ENCODE measurements at places on chromosomes 6 and 20.

GRCh38 chr6:166635013-166635970, 8.2 kb upstream of the RPS6KA2 start:
- no peak for DNase-seq

GRCh38 chr6:79694156-79694555, 63.0 kb downstream of the SH3BGRL2 start:
- DNase-seq = no peak

DNA sequence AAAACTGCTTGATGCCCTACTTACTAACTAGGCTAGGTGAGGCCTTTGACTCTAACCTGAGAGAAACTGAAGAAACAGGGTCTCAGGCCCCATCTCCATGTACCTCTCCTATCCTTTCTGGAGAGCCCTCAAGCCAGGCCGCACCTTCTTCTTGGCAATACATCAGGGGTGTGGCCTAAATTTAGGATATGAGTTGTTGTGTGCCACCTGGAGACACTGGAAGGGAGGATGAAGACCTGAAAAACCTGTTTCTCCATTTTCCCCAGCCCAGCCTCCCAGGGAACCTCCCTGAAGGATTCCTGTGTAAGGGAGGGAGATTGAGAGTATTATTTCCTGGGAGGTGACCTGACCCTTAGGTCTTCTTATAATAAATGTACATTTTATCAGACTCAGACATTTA, 3.1 kb downstream of the LY6G6D start:
- no peak for DNase-seq

GRCh38 chr6:125807293-125807692, 16.5 kb downstream of the NCOA7 start:
- DNase-seq = no peak

DNA sequence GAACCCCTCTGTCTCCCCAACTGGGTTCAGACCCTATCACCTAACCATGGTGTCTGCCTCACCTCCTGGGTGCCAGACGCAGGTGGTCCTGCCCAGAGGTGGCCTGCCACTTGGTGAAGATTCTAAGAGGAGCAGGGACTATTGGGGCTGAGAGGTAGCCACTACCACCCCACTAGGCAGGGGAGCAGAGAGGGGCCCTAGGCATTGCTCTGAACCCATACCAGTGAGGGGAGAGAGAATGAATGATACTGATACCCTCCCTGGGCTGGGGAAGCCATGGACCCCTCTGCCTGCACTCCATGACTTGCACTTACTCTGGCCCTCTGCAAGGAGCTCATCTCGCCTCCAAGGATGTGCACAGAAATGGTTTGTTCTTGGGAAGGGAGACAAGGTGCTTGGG, 31.7 kb upstream of the SPDEF start:
- DNase-seq = no peak

GRCh38 chr6:36946526-36946925, 8.0 kb upstream of the PI16 start:
- no peak for DNase-seq

DNA sequence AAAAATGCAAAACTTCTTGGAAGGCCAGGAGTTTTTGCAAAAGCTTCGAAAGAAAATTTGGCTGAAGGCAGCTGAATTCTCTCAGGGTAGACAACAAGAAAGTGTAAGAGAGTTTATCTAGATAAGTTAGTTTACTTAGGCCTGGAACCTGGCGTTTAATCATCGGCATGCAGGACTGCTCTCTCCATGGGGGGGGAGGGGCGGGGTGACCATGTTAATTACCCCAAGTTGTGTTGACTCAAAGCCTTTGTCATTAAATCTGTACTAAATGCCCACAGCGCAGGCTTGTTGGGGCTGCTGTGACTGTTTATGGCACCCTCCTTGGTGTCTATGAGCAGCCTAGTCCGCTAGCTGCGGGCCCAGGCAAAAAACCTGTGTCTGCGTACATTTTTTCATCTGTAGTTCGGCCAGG, 20.1 kb upstream of the ZNF451 start:
- DNase-seq = no peak

DNA sequence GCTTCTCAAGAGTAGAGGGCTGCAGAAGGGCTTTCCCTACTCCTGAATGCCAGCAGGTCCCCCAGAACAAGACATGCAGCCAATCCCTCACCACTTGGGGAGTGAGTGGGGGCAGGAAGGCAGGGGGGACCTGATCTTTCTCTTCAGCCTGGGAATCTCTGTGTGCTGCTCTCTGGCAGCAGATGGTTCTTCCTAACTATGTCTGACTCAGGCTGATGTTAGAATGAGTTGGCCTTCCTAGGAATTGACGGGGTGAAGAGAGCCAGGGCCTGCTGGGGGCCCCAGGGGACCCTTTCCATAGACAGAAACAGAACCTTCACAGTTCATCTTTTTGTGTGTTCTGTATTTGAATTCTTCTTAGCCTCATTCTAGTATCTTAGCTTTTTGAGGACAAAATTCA, 29.0 kb upstream of the TCP11 start:
- no peak for DNase-seq

DNA sequence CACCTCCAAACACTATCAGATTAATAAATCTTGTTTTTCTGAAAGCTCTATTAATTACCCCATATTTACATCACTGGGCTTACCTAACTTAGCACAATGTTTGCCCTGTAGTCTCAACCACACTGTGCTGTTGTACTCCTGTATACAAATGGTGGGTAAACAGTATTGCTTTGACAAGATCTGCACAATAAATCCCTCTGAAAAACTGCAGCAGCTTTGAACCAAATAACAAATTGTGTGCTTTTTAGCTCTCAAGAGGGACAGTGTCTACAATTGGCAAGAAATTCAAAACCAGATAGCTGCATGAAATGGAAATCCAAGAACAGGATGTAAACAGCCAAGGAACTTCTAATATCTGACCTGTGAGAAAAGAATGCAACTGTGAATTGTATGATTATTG, 10.4 kb downstream of the KIF6 start:
- no peak for DNase-seq

DNA sequence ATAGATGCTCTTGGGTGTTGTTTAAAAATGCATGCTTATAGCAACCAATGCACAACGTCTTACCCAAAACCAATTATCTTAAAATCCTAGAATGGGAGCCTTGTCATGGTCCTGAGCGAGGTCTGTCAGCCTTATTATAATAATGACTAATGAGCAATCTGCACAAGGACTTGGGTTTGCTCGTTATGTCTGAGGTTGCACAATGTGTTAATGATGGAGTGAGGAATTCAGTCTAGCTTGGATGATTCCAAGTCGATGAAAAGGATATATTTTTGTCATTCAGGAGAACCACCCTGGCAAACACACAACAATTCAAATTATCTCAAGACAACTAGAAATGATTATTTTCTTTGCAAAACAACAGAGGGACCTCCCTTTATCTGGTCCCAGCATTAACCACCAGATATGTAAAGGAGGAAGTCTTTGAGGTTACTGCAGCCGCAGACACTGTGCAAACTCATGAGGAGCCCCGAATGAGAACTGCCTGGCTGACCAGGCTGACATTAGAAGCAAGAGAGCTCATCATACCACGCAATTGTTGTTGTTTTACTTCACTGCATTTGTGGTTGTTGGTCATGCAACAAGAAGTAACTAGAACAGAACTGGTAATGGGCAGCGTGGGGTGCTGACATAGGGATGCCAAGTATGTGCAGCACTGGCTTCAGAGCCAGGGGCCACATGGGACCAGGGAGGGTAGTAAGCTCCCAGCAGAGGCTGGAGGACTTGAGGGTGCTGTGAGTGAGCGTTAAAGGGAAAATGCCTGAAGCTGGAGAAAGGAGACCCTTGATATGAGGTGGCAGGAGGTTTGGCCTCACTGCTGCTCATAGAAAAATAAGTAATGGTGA, 488.3 kb downstream of the CDH26 start:
- no peak for DNase-seq

DNA sequence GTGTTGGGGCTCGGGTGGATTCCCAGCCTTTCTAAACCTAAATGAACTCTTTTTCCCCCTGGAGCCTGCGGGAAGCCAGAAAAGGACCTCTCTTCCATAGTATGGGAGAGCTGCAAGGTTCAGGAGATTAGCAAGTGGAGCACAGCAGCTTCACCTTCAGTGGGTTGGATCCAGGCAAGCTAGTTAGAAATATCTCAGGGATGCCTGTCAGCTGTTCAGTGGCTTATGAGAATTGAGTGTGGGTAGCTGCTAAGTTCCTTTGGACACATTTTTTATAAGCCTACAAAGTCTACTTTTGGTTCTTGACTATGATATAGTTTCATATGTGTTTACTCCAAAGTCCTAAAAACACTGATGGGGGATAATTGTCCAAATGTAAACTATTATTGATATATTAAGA, 642.1 kb downstream of the EPM2A start:
- no peak for DNase-seq

- no peak for DNase-seq
These were observed 26.4 kb downstream of the CD40 start for GRCh38 chr20:46144432-46145025.

DNA sequence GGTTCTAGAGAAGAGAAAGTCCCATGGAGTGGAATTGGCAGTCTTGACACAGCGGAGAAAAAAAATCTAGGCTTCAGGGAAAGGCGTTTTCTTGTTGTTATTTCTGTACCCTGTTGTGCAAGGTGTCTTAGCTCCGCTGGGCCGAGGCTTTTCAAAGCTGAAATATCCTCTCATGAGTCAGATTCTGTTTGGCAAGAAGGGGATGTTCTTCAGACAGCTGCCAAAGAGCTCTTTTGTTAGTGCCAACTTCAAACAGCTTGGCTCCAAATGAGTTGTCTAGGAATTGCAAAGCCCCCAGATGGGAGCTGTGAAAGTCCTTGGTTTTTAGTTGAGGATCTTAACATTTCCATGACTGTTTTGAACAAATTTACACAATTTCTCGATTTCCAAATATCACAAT, 45.6 kb downstream of the LRRN4 start:
- peak; percentile 36 for DNase-seq

DNA sequence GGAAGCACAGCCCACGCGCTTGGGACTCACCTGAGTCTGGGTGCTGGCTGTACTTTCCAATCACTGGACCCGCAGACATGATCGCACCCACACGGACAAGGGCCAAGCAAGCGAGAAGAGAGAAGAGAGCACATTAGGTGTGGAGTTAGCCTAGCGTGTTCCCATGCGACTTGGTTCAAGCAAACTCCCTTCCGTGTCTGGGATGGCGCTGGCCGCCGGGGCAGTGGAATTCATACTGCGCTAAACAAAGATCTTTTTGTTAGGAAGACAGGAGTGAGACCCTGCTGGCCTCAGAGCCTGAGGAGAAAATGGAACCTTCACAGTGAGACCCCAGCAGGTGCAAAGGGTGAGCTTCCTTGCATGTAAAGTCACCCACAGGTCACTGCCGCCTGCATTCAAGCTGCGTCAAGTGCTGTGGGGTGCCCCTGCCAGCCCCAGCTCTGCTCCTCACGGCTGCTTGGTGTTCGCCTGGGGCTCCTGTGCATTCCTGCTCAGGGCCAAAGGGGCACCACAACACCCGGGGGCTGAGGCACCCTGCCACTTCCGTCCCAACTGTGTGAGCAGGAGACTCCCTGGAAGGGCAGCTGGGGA, 26.4 kb downstream of the PSMG4 start:
- no peak for DNase-seq

DNA sequence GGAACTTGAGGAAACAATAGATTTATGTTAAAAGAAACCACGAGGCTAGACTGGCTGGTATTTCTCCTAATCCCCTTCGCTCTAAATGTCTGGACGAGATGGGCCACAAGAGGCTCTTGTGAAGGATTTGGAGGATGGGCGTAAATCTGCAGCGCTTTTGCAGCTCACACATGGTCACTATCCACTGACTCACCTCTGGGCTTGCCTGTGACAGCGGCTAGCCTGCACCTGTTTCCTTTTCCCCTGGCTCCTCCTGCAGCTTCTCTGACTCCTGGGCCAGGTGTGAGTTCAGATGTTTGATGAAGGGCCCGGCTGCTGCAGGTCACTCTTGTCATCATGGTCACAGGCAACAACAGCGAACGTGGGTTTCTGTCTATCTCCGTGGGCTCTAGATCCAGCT, 629.4 kb downstream of the CBLN4 start:
- no peak for DNase-seq

- DNase-seq = no peak
These were observed 22.8 kb upstream of the PCMTD2 start for GRCh38 chr20:64232794-64233193.

- DNase-seq = no peak
These were observed 185.2 kb upstream of the FLRT3 start for GRCh38 chr20:14522595-14522994.

Measured in right hindlimb (tissue), 1 donor.